ENCODE measurements at places on chromosomes 13 and 19.
A peak's percentile ranks its signal among the peaks of the same experiment; 100 is the strongest.

- DNase-seq, result peak; percentile 58
Observed at GRCh38 chr19:3061182-3062161, 823 bp downstream of the TLE5 start.

DNA sequence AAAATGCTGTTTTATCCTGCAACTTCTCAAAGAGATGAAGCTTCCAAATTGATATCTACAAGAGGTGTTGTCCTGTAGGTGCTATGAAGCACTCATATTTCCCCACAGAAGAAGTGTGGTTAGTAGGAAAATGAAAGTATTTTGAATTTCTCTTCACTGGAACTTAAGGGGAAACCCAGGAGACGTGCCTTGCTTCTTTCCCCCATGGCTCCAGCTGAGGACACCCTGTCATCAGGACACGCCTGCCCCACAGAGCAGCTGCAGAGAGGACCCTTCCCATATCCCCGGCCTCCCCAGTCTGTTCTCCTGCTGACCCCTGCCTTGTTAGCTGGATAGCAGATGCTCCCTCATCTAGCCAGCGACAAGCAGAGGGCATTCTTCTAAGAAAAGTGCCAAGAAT is 371.3 kb downstream of the COG6 start:
- DNase-seq, result no peak

DNA sequence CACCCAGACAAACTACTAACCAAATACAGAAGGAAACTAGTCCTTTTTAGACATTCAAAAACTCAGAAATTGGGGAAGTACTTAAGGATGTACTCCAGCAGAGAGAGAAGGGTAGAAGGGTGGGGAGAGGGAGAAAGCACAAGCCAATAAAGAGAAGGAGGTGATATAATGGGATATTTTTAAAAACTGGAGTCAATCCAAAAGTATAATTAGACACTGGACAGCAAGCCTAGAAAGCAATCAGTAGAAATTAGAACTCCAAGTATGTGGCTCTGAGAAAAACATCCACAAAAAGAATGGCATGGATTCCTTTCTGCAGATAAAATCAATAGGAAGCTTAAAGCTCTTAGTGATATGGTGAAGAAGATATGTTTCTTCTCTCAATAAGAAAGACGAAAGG is 55.8 kb downstream of the PEPD start:
- no peak for DNase-seq

DNA sequence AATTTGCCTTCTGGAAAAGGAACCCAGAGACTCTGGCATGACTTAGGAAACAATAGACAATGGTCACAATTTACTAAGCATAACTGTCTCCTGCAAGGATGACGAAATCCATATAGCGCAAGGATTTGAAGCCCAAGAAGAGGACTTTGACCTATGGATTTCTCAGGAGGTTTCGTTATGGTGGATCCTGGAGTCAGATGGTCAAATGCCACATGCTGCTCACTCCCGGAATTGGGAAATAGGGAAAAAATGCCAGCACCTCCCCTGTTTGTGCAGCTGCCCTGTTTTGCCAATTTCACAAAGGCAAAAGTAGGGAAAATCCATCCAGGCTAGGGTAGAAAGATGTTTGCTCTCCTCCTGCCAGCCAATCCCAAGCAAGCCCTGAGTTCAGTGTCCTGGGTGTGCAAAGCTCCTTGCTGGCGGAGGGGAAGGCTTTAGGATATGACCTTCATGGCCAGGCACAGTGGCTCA is 23.4 kb downstream of the RDH8 start:
- no peak for DNase-seq

DNA sequence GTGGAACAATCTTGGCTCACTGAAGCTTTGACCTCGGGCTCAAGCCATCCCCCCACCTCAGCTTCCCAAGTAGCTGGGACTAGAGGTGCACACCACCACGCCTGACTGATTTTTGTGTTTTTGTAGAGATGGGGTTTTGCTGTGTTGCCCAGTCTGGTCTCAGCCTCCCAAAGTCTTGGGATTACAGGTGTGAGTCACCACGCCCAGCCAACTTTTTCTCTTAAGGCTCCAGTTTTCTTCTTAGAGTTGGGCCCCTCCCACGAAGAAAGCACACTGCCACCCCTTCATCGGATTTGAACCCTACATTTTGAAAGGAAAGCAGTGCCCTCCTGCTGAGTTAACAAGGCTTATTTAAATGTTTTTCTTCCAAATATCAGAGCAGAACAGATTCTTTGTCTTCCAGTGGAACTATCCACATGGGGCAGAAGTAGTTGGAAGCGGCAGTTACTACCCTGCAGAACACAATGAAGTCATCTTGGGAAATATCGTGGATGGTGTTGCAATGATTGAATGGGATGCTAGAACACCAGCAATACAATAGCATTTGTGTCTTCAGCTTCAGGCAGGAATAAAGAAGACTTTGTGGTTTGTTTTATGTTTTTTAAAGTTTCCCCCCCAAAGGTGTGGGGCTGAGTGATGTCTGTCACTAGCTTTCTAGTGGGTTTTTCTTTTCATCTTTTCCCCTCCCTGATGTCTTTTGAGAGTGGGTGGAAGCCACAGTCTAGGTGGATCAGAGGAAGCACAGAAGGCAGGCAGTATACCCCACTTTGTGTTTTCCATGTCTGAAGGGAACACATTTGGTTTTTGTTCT is 8.9 kb downstream of the ACTN4 start:
- peak; percentile 31 for DNase-seq

DNA sequence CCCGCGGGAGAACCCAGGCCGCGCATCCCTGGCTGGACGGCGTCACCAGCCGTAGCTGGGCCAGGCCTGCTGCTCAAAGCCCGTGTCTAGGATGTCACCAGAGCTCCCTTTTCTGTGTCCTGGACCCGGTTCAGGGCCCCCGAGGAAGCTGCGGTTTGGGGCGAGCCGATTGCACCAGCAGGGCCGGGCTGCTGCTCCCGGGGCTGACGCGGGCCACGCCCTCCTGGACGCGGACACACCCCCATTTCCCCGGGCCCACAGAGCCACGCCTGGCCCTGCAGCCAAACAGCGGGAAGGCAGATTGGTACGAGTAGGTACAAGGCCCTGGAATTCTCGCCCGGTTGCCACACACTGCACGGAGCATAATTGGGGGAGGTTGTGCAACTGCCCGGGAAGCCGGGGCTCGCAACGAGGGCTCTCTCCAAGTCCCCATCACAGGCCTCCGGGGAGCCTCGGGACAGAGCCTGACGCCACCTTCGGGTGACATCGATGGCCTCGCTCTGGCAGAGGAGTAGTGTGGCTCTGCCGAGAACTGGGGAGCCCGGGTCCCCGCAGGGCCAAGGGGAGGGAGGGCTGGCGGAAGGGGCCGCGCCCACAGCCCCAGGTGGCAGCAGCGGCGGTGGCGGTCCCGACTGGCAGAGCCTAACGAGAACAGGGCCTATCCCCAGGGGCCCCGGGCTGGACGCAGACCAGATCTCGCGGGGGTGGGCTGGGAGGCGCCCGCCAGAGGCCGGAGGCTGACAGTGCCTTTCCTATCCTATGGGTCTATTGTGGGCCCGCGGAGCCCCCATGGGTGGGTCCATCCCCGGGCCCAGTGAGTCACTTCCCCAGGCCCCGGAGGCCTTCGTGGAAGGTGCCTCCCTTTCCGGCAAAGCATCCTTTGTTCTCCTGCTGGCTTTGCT is 23.5 kb downstream of the KCTD15 start:
- no peak for DNase-seq

DNA sequence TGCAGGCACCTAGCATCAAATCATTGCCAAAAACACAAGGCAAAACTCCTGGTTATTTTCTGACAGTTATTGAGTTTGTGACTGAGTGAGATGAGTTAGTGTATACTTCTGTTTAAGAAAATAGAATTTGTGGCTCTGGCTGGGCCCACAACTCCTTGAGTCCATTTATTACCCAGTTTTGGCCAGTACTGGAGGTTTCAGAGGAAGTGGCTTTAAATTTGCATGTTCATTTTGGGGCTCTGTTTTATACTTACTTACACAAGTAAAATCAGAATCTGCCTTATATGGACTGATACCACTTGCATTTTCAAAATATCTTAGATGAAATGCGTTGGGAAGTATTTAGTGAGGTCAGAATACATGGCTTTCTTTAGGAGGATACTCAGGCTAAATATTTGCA is 29.0 kb downstream of the TNFSF11 start:
- DNase-seq, result no peak

DNA sequence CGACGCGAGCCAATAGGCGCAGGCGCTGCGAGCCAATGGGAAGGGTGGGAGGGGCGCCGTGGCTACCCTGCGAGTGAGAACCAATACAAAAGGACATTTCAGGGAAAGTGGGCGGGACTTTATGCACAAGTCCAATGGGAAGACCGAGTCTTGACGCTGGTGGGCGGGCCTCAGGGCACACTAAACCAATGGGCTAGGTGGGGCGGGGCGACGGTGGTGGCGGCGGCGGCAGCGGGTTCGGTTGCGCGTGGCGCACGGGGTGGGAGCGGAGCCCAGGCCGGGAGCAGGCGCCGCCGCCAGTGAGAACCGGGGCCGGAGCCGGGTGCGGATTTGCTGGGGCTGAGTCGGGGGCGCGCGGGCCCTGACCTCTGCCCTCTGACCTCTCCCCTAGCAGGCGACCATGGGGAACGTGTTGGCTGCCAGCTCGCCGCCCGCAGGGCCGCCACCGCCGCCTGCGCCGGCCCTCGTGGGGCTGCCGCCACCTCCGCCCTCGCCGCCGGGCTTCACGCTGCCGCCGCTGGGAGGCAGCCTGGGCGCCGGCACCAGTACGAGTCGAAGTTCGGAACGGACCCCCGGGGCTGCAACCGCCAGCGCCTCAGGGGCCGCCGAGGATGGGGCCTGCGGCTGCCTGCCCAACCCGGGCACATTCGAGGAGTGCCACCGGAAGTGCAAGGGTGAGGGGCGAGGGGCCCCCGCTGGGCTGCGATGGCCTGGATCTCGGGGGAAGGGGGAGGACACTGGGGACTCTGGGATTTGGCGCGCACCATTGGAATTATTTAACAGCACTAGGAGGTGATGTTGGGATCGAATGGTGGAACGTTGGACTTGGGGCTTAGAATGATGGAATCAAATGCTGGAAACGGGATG is at the start of gene TOMM40:
Gene TOMM40, plus strand, starts transcription at position 239 of the 867 bp plus-strand sequence. Its CDS starts 162 bp downstream, at position 401.
- no peak for DNase-seq

DNA sequence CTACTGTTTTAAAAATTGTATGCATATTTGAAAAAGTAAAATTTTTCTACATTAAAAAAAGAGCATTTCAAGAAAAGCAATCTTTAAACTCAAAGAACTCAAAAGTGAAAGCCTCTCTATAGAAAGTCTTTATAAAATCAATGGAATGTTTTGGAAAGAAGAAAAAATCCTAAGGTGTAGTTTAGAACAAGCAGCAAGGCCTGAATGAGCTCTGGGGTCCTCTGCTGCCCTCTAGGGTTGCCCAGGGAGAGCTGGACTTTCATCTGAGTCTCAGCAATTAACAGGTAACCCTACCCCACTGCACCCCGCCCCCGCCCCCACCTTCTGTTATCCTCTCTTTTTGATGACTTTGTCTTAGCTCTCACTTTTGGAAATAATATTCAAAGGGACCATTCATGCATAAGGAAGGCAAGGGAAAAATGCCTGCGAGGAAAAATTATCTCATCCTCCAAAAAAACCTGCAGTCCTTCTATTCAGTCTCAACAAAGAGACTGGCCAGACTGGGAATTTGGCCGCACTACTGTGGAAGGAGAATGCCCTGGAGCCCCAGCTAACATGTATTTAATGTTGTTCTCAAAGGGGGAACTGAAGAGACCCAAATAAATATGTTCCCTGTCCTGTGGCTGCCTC is 24.1 kb downstream of the SLC25A30 start:
- peak; percentile 37 for DNase-seq

- no peak for DNase-seq
Observed at GRCh38 chr13:105607426-105607825, 928.0 kb downstream of the EFNB2 start.

DNA sequence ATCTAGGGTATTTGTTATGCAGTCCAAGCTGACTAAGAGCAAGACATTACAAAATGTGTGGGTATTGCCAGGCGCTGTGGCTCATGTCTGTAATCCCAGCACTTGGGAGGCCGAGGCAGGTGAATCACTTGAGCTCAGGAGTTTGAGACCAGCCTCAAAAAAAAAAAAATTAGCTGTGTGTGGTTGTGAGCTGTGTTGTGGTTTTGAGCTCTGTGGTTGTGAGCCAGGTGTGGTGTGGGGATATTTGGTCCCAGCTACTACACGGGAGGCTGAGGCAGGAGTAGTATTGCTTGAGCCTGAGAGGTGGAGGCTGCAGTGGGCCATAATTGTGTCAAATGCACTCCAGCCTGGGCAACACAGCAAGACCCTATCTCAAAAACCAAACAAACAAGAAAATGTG is 5.6 kb upstream of the KEAP1 start:
- DNase-seq, result no peak

GRCh38 chr13:48510698-48511097 is 22.2 kb downstream of the RCBTB2 start:
- DNase-seq, result no peak

DNA sequence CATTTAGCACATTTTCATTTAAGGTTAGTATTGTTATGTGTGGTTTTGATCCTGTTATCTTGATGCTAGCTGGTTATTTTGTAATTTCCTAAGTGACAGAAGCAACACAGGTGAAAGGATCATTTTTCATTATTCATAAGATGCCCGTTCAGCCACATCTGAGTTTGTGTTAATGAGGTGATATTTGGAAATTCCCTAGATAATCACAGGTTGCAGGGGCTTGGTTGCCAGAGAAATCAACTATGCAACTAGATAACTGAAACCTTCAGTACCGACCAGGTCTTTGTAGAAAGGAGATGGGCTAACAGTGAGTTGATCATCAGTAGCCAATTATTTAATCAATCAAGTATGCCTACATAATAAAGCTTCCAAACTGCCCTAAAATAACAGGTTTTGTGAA is 121.3 kb upstream of the UFM1 start:
- DNase-seq, result no peak

GRCh38 chr13:98681049-98681448 is 71.4 kb downstream of the SLC15A1 start:
- no peak for DNase-seq

DNA sequence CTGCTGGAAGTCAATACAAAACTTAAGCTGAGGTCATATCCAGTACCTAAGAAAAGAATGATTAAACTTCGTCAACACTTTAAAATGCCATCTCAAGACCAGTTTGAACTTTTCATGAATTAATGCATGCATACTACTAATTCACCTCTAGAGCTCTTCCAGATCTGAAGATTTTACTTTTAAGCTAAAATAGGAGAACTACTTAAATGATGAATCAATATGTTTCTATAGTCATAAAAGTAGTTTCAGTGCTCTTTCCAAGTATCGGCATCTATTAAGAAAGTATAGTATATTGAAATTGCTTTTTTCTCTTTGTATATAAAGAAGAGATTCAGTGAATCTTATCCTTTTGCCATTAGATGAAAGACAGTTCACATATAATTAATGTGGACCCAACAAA is 1123.9 kb downstream of the PCDH9 start:
- DNase-seq, result no peak

All from hippocampal formation (tissue), 2 donors.